GM04503 (cell line): ENCODE measurements at places on chromosomes 13 and 19.

DNA sequence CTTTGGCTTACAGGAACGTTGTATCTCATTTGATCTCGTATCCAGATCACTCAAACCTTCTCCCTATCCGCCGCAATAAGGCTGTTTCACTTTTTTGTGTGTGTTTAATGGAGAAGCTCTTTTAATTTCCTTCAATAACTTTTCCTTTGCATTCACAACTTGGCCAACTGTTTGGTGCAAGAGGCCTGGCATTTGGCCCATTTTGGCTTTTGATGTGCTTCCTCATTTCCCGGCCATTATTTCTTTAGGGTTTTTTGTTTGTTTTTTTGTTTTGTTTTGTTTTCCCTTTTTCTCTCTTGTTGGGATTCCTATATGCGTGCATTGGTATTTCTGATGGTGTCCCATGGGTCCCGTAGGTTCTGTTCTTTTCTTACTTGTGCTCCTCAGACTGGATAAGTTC is 6.1 kb upstream of the UPF3A start:
- no peak for DNase-seq

DNA sequence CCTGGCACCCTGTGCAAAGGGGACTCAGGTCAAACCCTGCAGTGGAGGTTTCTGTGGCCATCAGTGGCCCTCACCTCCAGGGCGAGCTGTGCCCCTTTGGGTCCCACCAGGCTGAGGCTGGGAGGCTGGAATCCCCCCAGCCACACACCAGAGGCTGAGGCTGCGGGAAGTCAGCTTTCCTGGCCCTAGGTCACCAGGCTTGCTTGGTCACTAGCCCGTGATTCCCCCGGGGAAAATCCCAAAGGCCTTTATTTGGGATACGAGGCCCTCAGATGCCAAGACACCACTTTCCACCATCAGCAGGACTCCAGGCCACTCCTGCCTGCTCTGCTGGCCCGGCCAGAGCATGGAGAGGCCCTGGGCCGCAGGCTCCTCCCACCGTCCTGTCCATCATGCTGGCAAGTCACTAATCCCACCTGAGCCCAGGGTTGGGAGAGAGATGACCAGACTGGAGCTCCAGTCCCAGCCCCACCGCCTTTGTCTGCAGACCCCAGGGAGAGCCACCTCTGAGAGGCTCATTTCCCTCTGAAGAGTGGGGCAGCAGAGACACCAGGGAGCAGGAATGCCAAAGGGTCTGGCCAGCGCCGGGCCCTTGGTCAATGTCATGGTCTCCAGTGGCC is 4.7 kb downstream of the NKPD1 start:
- no peak for DNase-seq

DNA sequence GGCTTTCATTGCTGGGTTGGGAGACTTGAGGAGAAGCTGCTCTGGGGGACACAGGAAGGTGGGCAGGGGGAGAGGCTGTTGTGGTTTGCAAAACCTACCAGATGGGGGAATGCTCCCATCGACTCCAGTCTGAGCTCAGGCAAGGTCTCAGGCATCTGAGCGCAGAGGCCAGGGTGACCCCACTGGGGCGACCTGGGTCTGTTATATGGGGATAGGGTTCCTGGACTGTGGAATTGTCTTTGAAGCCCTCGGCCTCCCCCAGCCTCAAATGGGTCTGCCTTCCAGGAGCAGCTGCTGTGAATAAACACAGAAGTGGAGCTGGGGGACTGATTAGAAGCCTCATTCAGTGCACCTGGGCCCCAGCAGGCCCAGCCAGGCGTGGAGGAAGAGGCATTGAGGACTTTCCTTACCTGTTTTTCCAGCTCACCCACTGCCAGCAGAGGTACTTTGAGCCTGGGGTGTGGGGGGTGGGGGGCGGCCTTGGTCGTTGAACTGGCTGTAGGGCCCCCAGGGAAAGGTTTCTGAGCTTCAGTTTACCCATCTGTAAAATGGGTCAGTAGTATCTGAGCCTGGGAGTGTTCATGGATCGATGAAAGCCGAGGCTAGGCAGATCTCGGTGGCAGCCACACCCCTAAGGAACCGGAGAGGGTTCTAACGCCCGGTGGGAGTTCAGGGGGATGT is 1.4 kb downstream of the CERS4 start:
- DNase-seq = no peak

DNA sequence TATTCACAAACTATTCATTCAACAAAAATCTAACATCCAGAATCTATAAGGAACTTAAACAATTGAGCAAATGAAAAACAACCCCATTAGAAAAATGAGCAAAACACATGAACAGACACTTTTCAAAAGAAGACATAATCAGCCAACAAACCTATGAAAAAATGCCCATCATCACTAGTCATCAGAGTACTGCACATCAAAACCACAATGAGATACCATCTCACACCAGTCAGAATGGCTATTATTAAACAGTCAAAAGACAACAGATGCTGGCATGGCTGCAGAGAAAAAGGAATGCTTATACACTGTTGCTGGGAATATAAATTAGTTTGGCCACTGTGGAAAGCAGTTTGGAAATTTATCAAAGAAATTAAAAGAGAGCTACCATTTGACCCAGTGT is 487.6 kb downstream of the GPC6 start:
- DNase-seq = no peak

DNA sequence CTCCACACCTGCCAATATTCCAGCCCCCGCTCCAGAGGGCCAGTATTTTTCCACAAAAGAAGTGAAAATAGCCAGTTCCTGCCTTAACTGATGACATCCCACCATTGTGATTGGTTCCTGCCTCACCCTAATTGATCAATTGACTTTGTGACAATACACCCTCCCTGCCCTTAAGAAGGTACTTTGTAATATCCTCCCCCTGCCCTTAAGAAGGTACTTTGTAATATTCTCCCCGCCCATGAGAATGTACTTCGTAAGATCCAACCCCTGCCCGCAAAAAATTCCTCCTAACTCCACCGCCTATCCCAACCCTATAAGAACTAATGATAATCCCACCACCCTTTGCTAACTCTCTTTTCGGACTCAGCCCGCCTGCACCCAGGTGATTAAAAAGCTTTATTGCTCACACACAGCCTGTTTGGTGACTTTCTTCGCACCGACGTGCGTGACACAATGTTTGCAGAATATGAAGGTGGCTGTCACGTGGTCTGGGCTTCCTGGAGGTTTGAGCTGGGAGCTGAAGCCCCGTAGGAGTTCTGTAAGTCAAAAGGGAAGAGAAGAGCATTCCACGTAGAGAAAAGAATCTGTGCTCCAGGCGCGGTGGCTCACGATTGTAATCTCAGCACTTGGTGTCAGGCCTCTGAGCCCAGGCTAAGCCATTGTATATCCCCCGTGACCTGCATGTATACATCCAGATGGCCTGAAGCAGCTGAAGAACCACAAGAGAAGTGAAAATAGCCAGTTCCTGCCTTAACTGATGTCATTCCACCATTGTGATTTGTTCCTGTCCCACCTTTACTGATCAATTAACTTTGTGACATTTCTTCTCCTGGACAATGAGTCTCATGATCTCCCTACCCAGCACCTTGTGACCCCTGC is 6.2 kb upstream of the FUT3 start:
- no peak for DNase-seq
